ENCODE measurements at places on chromosomes 2 and 18.

GRCh38 chr18:36706134-36706881, 122.5 kb downstream of the TPGS2 start:
- no peak for DNase-seq

GRCh38 chr2:19649142-19649541, 252.6 kb downstream of the TTC32 start:
- no peak for DNase-seq

DNA sequence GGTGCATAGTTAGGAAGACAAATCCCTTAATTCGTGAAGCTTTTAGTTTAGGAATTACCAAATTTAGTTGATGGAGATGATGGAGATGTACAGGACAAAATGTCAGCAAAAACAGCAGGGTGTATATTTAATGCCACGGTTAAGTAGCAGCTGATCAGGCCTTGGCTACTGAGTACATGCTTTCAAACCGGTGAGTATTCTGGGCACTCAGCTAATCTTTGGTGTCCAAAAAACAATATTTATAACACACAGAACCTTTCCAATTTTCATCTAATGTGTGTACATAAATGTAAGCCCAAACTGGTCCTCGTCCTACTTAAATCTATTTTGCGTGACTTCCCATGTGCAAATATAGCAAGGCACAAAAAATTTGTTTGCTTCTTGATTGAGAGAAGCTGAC, 703.4 kb upstream of the LINC00305 start:
- no peak for DNase-seq

GRCh38 chr2:230619491-230619890, 93.2 kb upstream of the CAB39 start:
- no peak for DNase-seq
